ENCODE measurements at places on chromosomes 12 and 14. TPM values are rescaled to one million over a fixed set of nuclear protein-coding genes. Genes with fewer than 3 reads are reported as not detected.

B3GNT4 gene
- not detected for total RNA-seq

GPR132 gene
- 21.7 TPM for total RNA-seq

POLE2 gene
- total RNA-seq: 3.0 TPM

INHBC gene
- total RNA-seq: not detected

CCDC175 gene
- total RNA-seq: not detected

CCDC197 gene
- not detected for total RNA-seq

GRCh38 chr12:113006641-113007040, 28.3 kb downstream of the OAS2 start:
- DNase-seq: no peak

DNA sequence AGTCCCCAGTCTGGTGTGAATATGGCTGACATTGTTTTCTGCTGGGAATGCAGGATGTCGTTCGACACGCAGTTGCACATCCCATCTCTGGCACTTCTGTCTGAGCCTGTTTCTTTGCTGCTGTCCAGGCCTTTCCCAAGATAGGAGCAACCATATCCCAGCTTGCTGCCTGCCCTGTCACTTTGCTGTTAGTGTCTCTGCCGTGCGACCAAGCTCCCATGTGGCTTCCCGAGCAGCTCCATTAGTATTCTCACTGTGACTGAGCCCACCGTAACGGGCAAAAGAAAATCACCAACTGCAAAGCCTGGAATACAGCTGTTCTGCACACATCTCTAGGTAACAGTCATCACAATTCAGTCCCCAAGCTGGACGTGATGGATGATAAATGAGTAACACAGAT, 66.0 kb upstream of the CPSF6 start:
- no peak for DNase-seq

GRCh38 chr12:32031109-32031508, 71.9 kb downstream of the RESF1 start:
- no peak for DNase-seq

DNA sequence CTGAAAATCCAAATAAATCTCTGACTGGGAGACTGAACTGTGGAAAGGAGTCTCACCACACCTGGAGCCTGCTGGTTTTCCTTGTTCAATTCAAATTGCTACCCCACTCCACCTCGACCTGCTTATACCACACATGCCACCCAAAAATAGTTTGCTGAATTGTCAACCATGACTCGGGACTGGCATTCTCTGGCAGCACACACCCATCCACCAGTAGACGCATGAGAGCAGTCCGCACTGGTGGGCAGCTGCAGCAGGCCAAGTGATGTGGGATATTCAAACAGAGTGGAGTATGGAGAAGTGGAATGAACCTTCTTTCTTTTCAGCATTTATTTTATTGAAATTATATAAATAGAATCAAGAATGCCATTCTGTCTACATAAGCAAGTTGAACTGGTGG, 38.7 kb upstream of the SYCP3 start:
- no peak for DNase-seq

- no peak for DNase-seq
Observed at GRCh38 chr12:41186026-41186425, 2.1 kb upstream of the PDZRN4 start.

DNA sequence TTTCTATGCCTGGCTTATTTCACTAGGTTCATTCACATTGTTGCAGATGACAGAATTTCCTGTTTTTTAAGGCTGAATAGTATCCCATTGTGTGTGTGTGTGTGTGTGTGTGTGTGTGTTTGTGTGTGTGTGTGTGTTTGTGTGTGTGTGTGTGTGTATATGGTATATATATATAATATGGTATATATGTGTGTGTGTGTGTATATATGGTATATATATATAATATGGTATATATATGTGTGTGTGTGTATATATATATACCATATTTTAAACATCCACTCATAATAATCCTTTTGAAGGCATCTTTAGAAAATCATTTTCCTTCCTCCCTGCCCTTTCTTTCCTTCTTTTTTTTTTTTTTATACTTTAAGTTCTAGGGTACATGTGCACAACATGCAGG, 5.0 kb upstream of the CCDC198 start:
- DNase-seq: no peak
